ENCODE measurements at places on chromosomes 1 and 21.

DNA sequence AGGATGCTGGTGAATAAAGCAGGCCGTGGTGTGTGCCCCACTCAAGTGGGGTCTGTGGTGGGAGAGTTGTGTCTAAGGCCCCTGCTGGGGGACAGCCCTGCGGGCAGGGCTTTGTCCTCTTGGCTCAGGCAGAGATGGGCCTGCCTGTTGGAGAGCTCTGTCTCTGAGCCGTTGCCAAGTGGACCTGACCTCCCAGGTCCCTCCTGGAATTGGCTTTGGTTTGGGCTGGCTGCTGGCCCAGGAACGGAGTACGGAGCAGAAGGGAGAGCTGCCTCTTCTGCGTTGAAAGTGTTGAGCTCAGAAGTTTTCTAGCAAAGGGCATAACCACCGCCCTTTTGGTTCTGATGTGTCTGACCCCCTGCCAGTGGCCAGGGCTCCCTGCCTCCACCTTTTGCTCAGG, 153.9 kb downstream of the PEX14 start:
- no peak for DNase-seq

DNA sequence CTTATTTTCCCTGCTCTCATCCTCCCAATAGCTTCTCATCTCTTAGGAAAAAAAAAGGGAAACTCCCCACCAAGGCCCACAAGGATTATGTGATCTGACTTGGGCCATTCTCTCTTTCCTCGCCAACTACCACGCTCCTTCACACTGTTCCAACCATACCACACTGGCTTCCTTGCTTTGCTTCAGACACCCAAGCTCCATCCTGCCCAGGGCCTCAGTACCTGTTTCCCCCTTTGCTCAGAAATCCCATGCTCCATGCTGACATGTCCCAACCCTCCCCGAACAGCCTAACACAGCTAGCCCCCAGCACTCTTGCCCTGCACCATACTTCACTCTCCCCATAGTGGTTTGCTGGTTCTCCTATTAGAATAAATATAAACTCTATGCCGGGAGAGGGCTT, 39.2 kb downstream of the MAB21L3 start:
- no peak for DNase-seq

GRCh38 chr1:40662151-40662550, 3.3 kb downstream of the RIMS3 start:
- DNase-seq = no peak

GRCh38 chr1:165542647-165543046, 1.2 kb upstream of the LRRC52 start:
- no peak for DNase-seq

DNA sequence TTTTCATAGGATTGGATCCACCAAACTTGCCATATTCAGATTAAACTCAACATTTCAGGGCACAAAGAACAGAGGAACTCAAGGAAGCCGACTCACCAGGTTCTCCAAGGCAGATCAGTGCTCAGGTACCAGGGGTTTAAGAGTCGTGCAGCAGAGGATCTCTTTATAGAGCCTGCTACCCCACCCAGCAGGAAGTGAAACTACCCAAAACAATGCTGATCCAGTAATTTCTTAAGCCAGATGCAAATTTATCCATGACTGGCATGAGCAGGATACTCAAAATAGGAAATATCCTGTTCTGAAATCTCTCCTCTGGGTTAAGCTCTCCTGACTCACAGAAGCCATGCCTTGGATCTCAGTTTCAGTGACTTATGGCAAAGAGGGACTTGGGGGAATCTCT, at the start of gene SPRR2A:
Gene SPRR2A (minus strand): TSS at position 138 of the 400 bp plus-strand sequence. CDS start 777 bp downstream, outside the sequence.
- no peak for DNase-seq

- DNase-seq = no peak
Measured at GRCh38 chr1:241608379-241609033, 31.7 kb downstream of the CHML start.

DNA sequence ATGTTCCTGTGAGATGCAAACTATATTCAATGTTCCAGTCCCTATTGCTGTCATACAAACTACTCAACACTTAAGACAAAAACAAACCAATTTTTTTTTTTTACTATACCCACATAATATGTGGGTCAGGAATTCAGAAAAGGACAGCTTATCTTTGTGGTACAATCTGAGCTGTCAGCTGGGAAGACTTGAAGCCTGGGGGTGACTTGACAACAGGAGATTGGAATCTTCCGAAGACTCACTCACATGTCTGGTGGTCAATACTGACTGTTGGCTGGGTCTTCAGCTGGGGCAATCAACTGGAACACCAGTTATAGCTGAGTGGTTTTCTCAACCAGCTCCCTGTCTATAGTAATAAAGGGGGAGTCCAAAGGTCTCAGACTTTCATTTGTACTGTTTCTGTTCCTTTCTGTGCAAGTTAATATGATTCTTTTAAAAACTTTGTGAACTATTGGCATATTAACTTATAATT, 81.7 kb upstream of the ATP1B1 start:
- no peak for DNase-seq

- no peak for DNase-seq
Measured at GRCh38 chr1:84541679-84542078, 32.6 kb downstream of the CTBS start.

DNA sequence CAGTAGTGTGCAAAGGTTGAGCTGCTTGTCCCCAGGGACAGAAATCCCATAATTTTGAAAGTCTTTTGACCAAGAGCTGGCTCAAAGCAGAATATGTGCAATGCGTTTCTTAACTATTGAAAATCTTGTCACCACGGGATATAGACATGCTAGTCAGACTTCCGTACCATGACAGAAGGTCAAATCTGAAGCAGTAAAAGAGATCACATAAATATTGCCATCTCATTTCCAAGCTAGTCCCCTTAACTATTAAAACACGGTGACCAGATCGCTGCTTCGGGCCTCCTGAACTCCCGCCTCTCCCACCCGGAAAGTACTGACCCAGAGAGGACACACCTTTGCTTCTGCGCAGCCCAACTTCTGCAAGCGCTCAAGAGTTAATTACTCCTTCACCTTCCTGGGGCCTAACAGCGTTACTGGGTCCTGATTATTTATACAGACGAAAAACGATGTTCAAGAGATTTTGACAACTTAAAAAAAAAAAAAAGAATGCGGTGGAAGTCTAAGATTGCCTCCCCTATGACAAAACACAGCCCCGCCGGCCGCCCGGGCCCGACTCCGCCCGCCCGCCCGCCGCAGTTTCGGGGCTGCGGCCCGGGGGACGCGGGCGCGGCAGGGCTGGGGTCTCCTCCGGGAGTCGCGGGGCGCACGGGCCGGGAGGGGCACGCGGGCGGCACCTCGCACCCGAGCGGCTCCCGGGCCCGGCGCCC, 692 bp downstream of the SORT1 start:
- no peak for DNase-seq

GRCh38 chr1:15153842-15154479, 414 bp downstream of the TMEM51 start:
- DNase-seq = no peak

DNA sequence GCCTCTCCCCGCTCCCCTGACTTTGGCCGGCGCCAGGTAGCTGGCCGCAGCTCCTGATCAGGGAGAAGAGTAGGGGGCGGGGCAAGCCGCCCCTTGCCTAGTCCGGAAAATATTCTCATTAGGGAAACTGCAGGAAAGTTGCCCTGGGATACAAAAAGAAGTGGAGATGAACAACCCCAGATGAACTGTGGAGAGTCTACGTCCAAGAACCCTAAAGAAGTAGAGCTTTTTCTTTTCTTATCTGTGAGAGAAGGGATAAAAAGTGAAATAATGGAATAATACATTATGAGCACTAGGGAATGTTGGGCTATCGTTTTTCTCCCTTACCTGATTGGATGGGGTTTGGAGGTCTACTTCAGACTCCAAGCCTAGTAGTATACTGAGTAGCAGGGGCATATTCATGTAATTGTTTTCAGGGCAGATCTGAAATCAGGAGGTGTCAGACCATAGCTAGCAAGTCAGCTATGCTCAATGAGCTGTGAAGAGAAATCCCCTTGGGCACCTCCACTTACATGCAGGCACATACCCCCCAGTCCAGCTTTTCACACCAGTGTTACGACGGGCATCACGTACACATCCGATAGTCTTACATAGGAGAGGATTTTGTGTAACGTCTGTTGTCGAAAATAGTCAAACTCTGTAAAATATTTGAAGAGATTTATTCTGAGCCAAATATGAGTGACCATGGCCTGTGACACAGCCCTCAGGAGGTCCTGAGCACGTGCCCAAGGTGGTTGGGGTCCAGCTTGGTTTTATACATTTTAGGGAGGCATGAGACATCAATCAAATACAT, 1.7 kb upstream of the DUSP10 start:
- DNase-seq = peak; percentile 19

DNA sequence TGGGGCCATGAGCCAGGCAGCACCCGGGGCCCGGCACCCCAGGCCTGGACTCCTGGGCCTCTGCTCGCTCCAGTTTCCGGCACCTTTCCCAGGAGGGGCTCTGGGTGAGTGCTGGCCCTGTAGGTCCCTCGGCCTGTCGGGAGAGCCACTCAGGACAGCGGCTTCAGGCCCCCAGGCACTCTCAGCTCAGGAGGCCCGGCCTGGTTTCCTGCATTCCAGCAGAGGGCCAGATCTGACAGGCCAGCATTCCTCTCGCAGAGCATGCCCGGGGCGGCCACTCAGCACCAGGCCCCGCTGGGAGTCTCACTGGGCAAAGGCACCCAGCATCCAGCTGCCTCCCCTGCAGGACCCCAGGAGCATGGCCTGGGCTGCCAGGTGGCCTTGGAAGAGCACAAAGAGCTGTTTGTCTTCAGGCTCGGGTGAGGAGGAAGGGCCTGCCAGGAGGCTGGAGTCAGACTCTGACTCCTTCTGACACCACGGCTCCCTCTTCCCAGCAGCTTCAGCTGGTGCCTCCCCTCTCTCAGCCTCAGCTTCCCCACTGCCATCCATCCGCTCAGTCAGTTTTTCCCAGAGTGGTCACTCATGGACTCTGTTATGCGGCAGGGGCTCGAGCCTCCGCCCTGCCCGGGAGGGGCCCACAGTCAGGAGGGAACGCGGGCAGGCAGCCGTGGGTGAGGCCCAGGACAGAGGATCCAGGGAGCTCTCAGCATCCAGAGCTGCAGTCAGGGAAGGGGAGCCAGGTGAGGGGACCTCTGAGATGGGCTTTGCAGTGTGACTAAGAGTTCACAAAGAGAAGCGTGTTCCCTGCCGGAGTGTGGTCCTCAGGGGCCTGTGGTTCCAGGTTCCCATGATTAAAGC, 51.7 kb downstream of the WNT9A start:
- DNase-seq = no peak

- DNase-seq = no peak
Measured at GRCh38 chr1:226411619-226412018, 3.7 kb upstream of the PARP1 start.

GRCh38 chr1:17586172-17586964, 46.9 kb downstream of the ARHGEF10L start:
- no peak for DNase-seq

GRCh38 chr1:28737307-28738132, 780 bp downstream of the YTHDF2 start:
- DNase-seq = peak; percentile 44

DNA sequence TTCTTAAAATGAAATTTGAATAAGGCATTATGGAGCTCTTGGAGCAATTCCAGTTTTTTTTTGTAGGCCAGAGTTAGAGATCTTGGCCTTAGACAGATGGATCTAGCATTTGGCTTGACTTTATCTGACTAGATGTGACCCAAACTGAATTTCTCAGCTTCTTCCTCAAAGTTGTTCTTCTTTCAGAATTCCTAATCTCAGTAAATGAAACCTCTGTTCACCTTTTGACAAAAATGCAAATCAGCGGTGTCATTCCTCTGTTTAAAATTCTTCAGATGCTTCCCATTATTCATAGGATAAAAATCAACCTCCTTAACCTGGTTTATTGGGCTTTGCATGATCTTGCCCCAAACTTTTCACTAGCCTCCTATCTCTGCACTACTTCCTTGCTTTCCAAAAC, 177.6 kb downstream of the RASAL2 start:
- no peak for DNase-seq

DNA sequence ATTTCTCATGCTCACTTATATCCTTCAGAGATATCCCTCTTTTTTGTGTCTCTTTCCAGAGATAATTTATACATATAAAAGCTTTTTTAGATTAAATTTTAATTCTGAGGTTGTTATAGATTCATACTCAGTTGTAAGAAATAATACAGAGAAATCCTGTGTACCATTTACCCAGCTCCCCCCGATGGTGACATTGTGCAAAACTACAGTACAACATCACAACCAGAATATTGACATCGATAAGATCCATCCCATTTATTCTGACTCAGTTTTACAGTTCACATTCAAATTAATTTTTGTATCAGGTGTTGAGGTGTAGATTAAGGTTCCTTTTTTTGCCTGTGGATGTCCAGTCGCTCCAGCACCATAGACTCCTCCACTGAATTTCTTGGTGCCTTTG, 14.3 kb downstream of the DMRTB1 start:
- DNase-seq = no peak

DNA sequence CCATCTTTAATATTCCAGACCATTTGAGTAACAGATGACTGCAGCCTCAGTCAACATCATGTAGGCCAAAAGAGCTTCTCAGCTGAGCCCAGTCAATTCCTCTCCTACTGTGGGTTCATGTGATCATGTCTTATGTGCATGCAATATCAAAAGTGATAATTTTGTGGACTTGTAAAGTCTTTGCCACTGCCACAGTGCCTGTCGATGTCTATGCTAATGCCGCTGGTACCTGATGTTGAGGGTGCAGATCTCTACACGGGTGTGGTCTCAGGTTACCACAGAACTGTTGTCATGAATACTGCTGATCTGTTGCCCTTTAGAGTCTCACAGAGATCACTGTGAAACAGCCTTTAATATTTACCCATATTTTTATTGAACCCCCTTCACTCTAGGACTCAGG, 11.3 kb upstream of the C1orf141 start:
- no peak for DNase-seq

- no peak for DNase-seq
Measured at GRCh38 chr1:101485712-101486111, 248.9 kb downstream of the S1PR1 start.

- no peak for DNase-seq
Measured at GRCh38 chr1:1240822-1241587, 5.5 kb downstream of the C1QTNF12 start.

DNA sequence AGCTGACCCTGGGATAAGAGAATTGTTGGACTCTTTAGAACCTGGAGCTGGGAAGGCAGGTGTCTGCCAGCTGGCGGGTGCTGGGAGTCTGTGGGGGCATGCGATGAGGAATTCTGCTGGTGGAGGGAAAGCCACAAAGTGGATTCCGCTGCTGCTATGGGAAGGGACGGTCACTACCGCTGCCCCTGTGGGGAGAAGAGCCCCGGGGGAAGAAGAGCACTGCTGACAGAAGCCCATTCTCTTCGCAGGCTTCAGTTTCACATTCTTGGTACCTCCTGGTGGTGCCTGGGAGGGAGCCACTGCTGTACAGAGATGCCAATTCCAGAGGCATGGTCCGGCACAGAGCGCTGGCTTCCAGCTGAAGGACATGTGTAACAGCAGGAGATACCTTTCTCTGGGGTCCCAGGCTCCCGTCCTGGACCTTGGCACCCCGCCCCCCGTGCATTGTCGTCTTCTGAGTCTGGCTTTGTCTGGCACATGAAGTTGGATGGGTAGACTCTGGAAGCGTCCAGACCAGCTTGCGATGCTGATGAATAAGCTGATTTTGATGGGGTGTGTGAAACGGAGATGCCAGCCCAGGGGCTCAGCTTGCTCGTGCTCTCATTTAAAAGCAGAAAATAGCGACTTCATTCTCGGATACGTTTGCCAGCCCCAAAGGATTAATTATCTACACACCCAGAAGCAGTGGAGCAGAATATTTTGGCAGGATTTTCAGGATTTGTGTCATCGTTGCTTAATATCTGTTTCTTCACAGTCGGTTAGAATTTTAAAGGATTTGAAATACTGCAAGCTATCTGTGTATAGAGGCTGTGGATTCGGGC, 13.2 kb downstream of the PDXK start:
- DNase-seq = no peak

All from CD4-positive, alpha-beta T cell treated with Interleukin-2 at 100 ng/mL for 4 hours (primary cell).